ENCODE measurements at places on chromosomes 1 and 21. TPM values are rescaled to one million over a fixed set of nuclear protein-coding genes. Genes with fewer than 3 reads are reported as not detected.

- DNase-seq = peak; percentile 67
Observed at GRCh38 chr21:41817228-41817627, 50.4 kb upstream of the RIPK4 start.

DNA sequence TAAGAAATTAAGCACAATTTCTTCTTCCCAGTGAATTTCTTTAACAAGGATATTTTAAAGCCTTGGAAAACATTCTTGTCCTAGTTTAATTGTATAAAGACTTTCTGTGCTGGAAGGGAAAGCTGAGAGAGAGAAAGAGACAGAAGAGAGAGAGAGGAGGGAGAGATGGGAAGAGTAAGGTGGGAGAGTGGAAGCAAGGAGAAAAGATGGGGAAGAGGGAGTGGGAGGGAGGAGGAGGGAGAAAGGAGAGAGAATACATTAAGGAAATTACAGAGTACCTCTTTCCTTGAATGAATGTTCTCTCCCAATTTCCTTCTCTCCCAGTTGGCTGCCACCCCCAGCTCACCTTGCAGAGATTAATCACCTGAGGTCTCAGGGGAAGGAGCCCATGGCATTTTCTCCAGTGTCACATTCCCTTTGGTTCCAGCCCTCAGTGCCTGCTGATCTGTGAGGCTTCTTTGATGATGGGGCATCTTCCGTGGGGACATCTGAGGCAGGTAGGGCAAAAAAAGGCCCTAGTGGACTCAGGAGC lies 32.4 kb upstream of the KCNA10 start:
- DNase-seq = no peak

DNA sequence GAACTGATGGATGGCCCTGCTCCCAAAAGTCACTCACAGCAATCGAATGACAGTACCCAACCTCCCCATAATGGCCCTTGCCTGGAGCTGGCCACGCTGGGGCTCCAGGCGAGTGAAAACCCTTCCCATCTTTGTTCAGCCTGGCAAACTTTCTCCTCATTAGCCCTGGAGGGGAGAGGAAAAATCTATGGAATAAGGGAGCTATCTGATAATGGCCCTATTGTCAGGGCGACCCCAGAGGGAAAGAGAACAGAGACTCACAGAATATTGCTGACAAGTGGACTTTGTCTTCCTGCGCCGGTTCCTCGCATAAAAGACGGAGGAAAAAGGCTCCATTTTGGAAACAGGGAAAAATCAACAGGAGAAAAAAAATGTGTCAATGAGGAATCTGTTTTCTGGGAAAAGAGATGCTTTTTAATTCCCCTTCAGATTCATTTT lies 13.0 kb upstream of the ARHGEF16 start:
- no peak for DNase-seq

The GJB4 gene
- not detected for total RNA-seq

The SLC16A4 gene
- total RNA-seq = 15.9 TPM

DNA sequence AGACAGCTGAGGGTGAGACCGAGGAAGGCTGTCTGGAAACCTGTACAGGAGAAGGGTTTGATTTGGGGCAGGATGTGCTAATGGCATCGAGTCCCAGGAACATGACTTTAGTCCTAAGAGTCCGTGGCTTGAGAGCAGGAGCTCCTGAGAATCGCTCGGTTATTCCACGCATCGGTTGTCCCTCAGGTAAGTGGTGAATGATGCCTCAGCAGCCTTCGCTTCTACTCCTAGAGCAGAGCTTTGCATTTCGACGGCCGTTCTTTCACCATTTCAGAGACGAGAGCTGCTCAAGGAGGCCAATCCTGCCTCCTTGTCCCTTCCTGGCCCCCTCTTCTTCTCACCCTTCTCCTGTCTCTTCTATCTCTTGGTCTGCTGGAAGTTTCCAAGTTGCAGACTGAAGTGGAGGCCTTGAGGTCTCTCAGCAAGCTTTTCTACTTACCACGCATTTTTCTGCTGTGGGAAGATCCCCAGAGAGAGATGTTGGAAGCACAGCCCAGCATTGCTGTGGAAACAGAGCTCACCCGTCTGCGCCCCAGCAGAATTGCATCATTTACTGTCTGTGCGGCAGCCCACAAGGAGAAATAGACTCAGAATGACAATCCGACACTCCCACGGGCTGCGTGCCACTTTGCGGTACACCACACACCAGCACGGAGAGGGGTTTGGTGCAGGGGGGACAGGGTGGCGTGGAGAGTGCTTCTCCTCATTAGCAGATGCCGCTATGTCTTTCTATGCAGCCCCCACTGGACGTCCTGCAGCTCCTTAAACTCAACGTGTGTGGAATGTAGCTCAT lies 270.7 kb upstream of the C1orf174 start:
- peak; percentile 37 for DNase-seq
